H7 (cell line): ENCODE measurements at places on chromosomes 2 and 18. TPM values are rescaled to one million over a fixed set of nuclear protein-coding genes. Genes with fewer than 3 reads are reported as not detected.

GRCh38 chr2:225017713-225018112 is 24.6 kb downstream of the DOCK10 start:
- no peak for DNase-seq

The AP1S3 gene
- total RNA-seq: 3.3 and 4.6 TPM in 2 replicates

DNA sequence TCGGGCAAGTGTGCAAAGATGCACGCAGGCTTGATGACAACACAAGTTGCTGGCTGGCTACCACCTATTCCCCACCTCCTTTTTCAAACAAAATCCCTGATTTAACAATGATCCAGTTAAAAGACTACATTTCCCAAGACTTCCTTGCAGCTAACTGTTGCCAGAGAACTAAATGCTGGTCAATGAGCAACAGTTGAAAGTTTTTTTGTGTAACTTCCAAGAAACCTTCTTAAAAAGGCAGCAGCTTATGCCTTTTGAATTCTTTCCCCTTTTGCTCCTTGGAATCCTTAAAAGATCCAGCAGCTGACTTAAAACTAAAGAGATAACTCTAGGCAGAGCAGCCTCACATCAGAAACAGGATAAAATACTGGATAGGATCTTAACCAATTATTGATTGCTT is 38.5 kb downstream of the NPHP1 start:
- no peak for DNase-seq

DNA sequence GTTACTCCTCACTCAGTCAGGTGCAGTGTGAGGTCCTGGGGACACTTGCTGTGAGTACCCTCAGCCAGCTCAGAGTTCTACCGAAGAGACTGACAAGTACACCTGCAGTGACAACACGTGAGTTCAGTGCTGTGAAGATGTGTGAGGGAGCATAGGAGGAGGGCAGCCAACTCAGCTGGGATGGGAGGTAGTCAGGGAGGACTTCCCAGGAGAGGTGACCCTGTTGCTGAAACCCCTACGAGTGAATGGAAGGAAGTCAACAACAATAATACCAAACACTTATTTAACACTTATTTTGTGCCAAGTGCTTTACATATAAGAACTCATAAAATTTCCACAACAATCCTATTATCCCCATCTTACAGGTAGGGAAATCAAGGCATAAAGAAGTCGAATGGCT is 10.2 kb downstream of the TMEM177 start:
- no peak for DNase-seq

GRCh38 chr2:207491956-207492355 is 37.8 kb upstream of the CREB1 start:
- DNase-seq: no peak

GRCh38 chr2:158189526-158189925 is 87.8 kb downstream of the UPP2 start:
- no peak for DNase-seq

The VIL1 gene
- 0.07 and 3.0 TPM in 2 replicates for total RNA-seq

The CTAGE1 gene
- total RNA-seq: 0.04 TPM in 1 of 2 replicates, not detected in the other

The DYSF gene
- 7.4 and 9.5 TPM in 2 replicates for total RNA-seq
